ENCODE measurements at places on chromosomes 1 and 21.
A peak's percentile ranks its signal among the peaks of the same experiment; 100 is the strongest.

DNA sequence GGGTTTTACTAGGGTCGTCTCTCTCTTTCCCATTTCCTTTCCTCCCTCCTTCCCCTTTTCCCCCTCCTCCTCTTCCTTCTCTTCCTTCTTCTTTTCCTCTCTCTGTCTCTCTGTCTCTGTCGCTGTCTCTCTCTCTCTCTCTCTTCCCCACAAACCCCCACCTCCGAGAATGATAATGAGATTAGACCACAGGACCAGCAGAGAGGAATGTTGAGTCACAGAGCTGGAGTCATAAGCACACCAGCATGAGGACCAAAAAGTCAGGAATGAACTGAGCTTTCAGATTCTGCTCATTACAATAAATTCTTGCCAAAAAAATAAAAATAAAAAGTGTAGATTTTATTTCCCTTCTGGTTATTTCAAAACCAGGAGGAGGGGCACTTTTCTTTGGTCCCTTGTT is 377.4 kb downstream of the LTN1 start:
- peak; percentile 70 for DNase-seq

GRCh38 chr1:164051782-164052181 is 507.2 kb upstream of the PBX1 start:
- DNase-seq, result no peak

- no peak for DNase-seq
These were observed 1.4 kb downstream of the GUK1 start for GRCh38 chr1:228141226-228142044.

DNA sequence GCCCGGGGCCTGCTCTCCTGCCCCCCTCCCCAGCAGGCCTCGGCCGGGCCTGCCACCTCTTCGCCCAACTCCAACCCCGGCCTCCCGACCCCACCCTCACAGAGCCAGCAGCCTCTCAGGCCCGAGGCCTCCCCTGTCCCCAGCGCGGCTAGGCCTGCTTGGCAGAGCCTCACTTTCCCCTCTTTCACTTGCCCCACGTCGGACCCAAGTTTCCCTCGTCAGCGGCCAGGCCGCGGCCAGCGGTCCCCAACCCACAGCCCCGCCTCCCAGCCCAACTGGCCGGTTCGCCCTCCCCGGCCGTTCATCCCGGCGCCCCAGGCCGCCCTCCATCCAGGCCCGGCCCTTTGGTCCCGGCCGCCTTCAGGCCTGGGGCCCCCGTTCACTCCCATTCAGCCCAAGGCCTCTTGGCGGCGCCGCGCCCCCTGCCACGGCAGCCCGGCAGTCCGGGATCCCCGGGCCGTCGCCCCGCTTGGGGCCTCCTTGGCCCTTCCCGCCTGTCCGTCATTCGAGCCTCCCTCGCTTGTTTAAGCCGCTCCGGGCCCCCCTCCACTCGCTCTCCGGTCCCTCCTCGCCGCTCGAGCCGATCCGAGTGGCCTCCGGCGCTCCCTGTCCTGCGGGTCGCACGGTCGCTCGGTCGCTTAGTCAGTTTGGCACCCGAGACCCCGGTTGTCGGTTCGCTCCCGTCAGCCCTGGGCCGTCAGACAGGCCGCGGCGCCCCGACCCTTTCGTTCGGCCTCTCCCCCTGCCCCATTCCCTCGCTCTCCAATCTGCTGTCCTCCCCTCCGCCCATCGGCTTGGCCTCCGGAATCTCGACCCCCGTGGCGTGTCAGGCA is 1.4 kb downstream of the LRRC41 start:
- peak; percentile 14 for DNase-seq

GRCh38 chr1:22767852-22768251 is 57.2 kb downstream of the EPHB2 start:
- no peak for DNase-seq

- peak; percentile 38 for DNase-seq
These were observed 69.2 kb downstream of the FASLG start for GRCh38 chr1:172727956-172728603.

DNA sequence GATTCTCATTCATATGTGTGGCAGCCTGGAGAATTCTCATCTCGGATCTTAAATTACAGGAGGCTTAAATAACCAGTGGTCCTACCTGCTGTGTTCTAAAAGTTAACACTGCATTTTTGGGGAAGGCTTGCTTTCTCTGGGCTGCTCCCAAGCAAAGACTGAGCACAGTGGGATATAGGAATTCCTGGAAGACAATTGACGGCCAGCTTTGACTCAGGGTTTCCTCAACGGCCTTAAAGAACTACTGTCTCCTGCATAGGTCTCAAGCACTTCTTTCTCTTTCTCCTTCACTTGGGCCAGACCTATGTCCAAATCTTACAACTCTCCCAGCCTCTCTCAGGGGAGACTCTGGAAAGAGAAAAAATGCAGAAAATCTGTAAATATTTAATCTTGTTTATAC is 1.0 kb upstream of the KRTAP13-3 start:
- no peak for DNase-seq

DNA sequence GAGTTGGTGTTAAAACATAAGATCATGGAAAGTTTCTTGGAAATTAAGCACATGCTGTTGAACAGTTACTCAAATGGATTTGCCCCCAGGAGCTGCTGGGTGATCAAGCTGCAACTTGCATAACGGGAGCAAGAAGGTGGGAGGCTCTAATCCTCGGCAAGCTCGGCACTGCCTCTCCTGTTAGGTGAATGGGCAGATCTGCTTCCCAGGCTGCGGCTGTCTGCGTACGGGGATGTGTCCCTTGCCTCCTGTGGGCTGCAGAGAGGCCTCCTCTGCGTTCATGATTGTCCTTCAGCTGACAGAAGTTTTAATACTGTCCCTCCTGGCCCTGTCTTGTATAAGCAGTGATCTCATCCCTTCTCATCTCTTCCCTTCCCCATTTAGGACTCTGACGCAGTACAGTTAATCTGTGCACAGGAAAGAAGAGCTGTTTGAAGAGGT is 36.7 kb downstream of the ATP1A1 start:
- peak; percentile 24 for DNase-seq

GRCh38 chr1:167770127-167770526 is 48.3 kb downstream of the MPZL1 start:
- DNase-seq, result no peak

DNA sequence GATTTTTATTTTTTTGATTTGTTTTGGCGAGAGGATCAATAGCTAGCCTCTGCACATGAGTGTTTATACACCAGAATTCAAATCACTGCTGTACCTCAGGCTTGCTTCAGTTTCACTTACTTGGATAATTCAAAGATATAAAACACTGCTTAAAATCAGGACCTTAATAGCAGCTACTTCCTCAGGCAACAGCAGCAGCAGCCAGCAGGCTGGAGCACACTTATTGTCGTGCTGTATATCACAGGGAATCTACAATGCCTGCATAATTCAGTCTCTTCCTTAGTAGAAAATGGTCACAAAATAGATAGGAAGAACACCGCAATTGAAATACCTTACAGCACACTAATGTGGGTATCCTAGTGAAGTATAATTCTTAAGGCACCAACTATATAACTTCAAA is 497.3 kb downstream of the NEGR1 start:
- DNase-seq, result no peak

- no peak for DNase-seq
These were observed 528.9 kb downstream of the KIF26B start for GRCh38 chr1:245683676-245684075.

GRCh38 chr1:168945870-168946269 is 160.6 kb upstream of the ATP1B1 start:
- no peak for DNase-seq

DNA sequence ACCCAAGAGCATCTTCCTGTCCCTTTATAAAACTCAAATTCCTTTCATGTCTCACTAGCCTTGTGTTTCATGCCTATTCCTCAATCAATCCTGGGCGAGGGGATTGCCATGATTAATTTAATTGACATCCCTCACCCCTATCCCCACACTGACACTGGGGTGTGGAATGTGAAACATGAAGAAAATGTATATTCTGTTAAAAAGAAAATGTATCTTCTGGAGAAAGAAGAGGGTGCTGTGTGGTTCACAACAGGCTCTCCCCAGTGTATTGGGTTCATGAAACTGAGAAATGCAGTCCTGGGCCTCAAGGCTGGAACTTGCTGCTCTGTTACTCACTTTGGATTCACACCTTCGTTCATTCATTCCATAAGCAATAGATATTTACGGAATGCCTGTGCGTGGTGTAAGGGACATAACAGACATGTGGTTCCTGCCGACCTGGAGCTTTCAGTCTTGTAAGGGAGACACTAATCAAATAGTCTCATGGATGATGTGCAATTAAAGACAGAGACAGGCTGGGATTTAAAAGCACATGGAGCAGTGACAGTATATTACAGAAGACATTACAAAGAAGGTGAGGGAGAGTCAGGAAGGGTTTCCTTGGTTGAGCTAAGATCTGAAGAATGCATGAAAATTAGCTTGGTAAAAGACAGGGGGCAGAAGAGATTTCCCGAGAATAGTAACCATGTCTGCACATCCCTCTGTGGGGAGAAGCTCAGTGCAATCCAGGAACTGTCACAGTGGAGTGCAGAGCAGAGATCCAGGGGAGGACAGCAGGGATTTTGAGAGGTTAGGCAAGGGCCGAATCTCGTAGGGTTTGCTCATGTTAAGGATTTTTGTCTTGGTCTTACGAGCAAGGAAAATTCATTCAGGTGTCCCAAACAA is 32.1 kb downstream of the SERTAD4 start:
- DNase-seq, result peak; percentile 51

- no peak for DNase-seq
These were observed 52.7 kb upstream of the DIRAS3 start for GRCh38 chr1:68103011-68103545.

DNA sequence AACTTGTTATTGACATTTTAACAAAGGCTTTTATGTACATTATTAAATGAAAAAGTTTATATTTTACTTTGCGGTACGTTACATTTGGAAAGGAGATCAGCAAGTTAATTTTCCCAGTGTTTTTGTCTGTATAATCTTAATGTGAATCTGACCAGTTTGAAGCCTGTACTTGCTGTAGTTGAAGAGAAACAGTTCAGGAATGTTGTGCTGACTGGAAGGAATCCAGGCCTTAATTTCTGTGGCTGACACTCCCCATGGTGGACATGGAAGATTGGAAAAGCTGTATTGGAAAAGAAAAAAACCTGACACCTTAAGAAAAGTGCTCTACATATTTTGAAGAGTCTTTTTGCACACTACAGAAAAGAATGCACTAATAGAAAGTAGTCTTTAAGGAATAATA is 15.5 kb downstream of the LEPR start:
- DNase-seq, result peak; percentile 55

DNA sequence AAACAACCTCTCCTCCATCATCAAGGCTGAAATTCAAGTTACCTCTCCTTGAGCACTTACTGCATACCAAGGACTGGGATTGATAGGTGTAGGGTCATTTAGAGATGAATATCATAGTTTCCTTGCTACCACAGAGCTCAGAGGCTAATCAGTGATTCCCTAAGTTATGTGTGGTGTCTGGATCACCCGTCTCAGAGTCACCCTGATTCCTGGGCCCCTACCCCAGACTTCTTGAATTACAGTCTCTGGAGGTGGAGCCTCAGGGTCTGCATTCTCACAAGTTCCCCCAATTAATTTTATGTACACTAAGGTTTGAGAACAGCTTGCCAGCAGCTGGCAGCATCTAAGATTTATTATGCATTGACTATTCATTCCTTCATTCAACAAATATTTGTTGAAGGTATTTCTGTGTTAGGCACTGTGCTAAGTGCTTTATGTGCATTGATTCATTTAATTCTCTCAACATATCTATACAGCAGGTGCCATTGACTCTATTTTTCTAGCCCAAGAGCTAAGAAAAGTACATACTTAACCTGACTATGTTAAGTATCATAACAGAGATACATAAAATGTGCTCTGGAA is 182.9 kb upstream of the FGGY start:
- no peak for DNase-seq

- DNase-seq, result no peak
These were observed 121.5 kb downstream of the SIM2 start for GRCh38 chr21:36820176-36821031.
